Activated naive CD4-positive, alpha-beta T cell treated with anti-CD3 and anti-CD28 coated beads for 36 hours (primary cell): ENCODE measurements at places on chromosomes 3 and 15.

DNA sequence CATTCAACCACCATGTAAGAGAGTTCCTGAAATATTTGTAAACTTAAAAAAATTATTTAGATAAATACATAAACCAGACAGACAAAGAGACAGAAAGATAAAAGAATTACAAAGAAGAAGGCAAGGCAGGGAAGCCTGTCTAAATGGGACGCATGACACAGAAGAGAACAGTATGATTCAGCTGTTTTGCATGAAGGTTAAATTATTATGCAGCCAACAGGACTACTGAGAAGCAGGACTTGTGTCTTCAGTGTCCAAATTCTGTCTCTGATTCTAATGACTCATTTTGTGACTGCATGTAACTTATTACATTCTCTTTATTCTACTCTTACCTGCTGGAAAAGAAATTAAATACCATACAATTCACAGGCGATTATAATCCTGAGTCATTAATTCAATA is 340.4 kb upstream of the KCNMB2 start:
- DNase-seq: no peak

DNA sequence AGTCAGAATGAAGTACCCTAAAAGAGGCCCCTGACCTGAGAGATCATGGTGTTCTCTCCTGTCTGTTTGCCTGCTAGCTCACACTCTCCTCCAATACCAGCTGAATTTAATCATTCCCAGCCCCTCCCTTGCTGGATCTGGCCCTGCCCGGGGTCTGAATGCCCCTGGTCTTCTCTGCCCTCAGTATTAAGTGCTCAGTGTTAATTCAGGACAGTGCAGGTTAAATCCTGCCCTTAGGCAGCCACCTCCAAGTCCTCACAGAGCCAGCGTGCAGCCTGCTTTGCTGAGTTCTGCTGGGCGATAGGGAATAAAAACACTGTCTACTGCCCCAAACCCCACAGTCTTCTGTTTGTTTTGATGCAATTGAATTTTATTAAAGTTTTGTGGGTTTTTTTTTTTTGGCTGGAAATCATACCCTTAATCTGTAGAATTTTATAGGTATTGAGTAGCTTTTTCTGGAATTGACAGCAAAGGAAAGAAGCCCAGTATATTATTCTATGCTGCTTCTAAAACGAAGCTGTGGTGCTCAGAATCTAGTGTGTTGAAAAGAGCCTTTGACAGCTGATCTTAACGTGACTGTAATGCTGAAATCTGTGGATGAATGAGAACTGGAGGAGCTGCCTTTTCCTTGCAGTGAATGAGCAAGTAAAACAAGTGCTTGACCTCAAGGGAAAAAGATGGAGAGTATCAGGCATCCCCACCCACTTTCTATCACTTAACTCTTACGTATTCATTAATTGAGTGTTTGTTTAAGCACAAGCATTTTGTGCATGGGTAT is 12.3 kb upstream of the BDH1 start:
- no peak for DNase-seq

DNA sequence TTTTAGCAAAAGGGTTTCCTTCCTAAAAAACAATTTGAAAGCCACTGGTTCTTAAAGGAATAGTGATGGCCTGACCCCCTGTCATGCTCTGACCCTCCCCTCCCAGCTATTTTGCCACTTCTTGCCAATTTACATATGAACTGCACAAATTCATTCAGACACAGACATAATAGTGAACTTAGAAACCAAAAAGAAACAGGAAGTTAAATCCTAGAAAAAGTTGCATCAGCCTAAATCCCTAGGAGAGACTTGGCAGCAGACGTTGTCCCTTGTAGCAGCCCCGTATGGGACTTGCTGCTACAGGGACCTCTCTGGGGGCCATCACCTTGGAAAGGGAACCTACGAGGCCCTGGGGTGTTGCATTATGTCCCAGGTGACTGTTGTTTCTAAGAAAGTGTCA is 14.3 kb upstream of the PDE8A start:
- DNase-seq: no peak

DNA sequence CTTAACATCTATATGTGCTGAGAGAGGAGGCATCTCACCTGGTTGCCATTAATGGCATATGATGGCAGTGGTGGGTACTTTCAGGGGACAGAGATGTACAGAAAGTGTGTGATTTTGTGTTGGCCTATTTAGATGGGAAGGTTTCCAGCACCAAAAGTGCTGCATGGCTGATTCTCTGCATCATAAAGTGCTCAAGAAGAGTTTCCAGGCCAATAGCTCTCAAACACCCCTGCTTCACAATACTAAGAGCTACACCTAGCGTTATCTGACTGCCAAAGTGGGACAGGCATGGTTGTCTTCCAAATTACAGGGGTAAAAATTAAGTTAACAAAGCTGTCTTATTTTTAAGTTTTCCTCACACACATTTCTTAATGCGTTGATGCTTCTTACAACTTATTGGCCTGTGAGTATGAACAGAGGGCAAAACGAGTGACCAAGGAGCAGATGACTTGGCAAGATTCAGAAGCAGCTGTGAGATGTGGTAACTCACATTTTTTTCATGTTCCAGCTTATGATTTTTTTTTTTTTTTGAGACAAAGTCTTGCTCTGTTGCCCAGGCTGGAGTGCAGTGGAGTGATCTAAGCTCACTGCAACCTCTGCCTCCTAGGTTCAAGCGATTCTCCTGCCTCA is 41.4 kb upstream of the VEPH1 start:
- DNase-seq: no peak

DNA sequence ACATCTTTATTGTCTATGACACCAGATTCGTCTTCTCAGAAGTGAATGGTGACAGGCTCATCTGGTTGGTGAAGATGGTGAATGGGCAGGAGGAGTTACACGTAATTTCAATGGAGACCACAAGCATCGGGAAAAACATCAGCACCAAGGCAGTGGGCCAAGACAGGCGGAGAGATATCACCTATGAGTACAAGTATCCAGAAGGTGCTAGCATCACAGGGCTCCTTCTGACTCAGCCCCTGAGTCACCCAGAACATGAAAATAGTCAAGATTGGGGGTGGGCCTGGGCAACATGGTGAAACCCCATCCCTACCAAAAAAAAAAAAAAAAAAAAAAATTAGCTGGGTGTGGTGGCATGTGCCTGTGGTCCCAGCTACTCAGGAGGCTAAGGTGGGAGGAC is 32.6 kb downstream of the TGM4 start:
- peak; percentile 51 for DNase-seq

DNA sequence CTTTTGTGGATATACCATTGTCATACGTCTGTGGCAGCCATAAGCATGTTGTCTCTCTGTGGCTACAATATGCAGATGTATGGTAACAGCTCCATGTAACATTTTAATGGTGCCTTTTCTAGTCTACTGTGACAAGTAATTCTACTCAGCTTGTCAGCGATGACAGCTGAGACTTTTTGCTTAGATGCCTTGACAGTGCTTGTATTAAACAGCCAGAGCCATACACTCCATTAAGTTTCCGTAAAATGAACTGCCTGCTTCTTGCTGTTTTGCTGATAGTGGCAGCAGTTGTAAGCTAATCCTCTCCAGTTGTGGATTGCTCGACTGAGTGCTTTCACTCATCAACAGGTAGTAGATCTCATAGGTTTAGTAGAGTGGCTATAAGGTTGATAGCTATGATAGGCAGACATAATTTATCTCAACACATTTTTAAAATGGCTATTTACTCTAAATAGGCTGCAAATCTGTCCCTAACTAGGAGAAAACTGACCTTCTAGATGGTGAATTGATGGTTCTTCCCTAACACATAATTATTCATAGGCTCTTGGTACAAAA is 260.2 kb upstream of the NAALADL2 start:
- no peak for DNase-seq

- no peak for DNase-seq
Measured at GRCh38 chr3:187044867-187045552, 94.3 kb downstream of the RPL39L start.

- no peak for DNase-seq
Measured at GRCh38 chr15:66294932-66295235, 1.5 kb downstream of the DIS3L start.
